ENCODE measurements at places on chromosomes 2 and 18.

GRCh38 chr2:169077674-169078240, 8.4 kb downstream of the DHRS9 start:
- no peak for DNase-seq

GRCh38 chr2:95669441-95669991, 77.7 kb downstream of the TRIM43 start:
- no peak for DNase-seq

GRCh38 chr2:25251422-25252273, 83.3 kb upstream of the POMC start:
- no peak for DNase-seq

DNA sequence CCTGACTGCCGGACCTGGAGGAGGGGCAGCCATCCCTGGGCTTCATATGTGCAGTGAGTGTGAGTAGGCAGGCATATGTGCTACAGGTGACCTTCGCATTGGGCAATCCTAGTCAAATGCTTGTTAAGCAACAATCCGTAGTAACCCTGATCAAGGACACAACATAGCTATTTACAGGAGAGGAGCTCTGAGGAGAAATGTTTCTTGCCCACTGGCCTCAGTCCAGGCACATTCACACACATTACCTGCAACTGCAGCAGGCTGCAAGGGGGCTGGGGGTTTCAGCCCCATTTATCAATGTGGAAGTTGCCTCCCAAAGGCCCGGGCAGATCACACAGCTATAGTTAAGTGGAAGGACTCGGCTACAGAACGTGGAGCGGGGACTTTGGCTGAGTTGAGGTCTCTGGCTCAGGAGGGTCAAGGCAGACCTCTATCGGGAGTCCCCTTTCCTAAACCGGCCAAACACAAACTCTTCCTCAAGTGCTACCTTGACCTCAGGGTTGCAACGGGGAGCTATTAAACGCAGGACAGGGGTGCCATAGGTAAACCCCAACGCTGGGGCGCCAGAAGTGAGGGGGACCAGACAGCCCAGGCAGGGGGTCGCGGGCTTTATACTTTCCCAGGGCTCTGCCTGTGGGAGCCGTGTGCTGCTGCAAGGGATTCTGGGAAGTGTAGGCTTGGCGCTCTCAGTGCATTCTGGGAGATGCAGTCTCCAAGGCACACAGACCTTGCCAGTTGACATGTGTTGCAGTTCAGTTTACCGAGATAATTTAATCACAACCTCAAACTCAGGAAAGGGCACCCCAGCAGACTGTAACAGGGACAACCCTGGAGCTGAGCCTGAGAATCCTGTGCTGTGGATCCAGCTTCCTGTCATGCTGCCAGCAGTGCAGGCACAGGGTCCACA, 9.4 kb downstream of the KHK start:
- no peak for DNase-seq

DNA sequence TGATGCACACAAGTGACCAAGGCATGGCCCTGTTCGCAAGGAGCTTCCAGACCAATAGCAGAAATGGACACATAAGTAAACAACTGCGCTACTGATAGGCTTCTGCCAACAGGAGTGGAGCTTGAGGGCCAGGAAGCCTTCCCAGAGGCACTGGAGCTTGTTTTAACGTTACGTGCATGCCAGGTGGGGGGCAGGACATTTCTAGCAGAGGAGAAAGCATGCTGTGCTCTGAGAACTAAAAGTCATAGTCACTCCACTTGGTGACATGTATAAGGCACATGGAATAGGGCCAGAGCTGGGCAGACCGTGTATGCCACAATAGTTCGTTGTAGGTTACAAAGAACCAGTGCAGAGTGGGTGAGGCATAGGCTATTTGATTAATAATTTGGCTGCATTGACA, 184.2 kb downstream of the NEDD4L start:
- no peak for DNase-seq

DNA sequence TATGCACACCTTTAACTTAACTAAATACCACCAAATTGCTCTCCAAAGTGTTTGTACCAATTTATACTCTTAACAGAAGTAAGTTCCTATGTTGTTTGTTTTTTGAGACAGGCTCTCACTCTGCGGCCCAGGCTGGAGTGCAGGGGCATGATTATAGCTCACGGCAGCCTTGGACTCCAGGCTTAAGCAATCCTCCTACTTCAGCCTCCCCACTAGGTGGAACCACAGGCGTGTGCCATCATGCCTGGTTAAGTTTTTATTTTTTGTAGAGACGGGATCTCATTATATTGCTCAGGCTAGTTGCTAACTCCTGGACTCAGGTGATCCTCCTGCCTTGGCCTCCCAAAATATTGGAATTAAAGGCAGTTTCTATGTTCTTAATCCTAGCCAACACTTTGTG, 13.1 kb upstream of the NAB1 start:
- no peak for DNase-seq

All from AG09319 (cell line).